ENCODE measurements at places on chromosomes 11 and 22. TPM values are rescaled to one million over a fixed set of nuclear protein-coding genes. Genes with fewer than 3 reads are reported as not detected.

DNA sequence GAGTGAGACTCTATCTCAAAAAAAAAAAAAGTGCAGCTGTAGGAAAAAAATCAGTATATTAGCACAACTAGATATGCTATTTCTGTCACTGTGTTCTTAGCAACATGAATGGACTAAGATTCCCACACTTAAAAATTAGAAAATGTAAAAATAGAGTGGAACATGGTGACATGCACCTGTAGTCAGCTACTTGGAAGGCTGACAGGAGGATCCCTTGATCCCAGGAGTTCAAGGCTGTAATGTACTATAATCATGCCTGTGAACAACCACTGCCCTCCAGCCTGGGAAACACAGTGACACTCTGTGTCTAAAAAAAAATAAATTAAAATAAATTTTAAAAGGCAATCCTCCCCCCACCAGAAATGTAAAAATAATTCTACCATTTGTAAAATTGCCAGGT, 29.8 kb downstream of the PICALM start:
- DNase-seq, result no peak

- DNase-seq, result no peak
Measured at GRCh38 chr11:97544431-97544830, 1154.6 kb downstream of the JRKL start.

- DNase-seq, result no peak
Measured at GRCh38 chr11:43825217-43825816, 55.3 kb upstream of the ALKBH3 start.

Gene PRODH
- 2.1 TPM for total RNA-seq

- no peak for DNase-seq
Measured at GRCh38 chr11:8793114-8793777, 110.7 kb downstream of the RPL27A start.

Gene GDPD5
- 8.5 TPM for total RNA-seq

Gene GLYAT
- total RNA-seq, result not detected

Gene PICK1
- 38.7 TPM for total RNA-seq

Gene AIFM3
- 0.65 TPM for total RNA-seq

Gene DEUP1
- total RNA-seq, result 0.69 TPM

DNA sequence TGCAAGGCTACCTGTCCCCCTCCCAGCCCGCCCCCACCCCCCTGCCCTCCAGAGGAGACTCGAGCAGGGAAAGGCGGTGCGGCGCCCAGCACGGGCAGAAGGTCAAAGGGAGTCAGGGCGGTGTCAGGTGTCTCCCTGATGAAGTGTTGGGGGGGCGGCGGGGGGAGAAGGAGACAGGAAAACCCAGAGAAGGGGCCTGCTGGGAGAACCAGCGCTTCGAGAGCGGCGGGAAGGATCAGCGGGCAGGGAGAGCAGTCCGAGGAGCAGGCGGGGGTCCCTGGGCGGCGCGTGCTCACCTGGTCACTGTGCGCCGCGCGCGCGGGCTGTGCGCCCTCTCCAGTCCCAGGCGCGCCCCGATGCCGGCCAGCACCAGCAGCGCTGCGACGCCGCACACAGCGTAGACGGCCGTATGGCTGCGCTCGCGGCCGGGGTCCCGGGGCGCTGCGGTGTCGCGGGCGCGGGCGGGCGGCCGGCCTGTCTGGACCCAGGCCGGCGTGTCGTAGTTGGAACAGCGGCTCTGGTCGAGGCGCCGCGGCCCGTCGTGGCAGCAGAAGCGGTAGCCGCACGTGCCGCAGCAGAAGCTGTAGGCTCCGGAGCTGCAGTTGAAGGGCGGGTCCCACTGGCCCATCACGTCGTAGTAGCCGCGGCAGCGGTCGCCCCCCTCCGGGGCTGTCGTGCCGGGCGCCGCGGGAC, 886 bp downstream of the SHISA8 start:
- no peak for DNase-seq

DNA sequence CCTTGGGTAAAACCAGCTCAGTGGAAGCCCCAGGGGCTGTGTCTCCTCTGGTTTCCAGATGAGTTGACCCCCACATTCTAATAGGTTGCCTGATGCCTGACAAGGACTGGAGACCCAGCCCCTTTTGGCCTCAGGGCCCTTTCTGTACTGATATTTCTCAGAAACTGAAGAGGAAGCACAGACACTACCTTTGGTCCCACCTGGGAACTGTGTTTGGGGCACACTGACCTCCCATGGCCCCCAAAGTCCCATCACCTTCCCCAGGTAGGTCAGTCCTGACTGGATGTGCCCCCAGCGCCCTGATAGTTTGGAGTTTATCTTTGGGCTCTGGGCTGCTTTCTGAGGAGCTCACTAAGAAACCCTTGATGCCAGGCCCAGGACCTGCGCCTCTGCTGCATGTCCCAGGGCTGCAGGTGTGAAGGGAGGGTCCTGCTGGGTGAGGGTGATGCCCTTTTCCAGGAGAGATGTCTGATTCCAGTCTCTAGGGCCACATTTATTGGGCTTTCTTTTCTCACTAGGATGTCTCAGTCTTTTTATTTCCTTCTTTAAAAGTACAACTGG, 106.7 kb downstream of the GGTLC2 start:
- no peak for DNase-seq

DNA sequence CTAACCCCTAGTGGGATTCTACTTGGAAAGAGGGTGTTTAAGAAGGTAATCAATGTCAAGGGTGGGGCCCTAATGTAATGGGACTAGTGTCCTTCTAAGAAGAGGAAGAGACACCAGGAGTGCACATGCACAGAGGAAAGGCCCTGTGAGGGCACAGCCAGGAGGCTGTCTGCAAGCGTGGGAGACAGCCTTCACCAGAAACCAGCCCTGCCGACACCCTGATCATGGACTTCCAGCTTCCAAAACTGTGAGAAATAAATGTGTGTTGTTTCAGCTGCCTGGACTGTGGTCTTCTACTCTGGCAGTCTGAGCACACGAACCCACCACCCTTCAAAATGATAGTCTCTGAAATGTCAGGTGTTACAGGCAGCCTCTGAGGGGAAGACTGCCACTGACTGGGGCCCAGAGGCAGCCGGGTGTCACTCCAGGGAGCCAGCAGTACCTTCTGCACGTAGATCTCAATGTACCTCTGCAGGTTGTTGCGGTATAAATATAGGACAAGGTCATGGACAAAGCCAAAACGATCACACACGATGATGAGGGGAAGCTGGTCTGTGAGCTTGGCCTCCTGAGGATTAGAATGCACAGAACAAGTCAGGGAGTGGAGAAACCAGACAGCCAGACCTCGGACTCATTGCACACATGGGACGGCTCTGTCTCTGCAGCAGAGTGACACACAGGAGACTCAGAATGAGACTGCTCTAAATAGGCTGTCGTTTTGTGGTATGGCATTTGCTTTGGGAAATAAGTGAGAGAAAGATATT, 43.9 kb upstream of the SLC25A1 start:
- DNase-seq, result no peak

- DNase-seq, result no peak
Measured at GRCh38 chr22:50107529-50107928, 17.7 kb downstream of the MOV10L1 start.

DNA sequence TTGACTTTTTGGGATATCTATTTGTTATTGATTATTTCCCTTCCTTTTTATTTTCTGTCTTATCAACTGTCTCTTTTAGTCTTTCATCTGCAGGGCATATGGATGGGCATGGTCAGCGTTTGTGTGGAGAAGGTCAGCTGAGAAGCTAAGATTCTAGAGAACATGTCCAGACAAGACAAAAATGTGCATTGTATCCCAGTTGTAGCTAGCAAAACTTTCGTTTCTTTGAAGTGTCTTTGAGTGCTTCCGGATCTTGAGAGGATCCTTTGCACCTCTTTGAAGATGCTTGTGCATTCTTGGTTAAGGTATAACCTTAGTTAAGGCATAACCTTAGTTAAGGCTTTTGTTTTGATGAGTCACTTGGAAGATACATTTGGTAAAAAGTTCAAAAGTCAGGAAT, 329.9 kb upstream of the LRRC4C start:
- DNase-seq, result no peak

Gene TTC38
- 60.7 TPM for total RNA-seq

Gene MMP10
- 0.80 TPM for total RNA-seq

DNA sequence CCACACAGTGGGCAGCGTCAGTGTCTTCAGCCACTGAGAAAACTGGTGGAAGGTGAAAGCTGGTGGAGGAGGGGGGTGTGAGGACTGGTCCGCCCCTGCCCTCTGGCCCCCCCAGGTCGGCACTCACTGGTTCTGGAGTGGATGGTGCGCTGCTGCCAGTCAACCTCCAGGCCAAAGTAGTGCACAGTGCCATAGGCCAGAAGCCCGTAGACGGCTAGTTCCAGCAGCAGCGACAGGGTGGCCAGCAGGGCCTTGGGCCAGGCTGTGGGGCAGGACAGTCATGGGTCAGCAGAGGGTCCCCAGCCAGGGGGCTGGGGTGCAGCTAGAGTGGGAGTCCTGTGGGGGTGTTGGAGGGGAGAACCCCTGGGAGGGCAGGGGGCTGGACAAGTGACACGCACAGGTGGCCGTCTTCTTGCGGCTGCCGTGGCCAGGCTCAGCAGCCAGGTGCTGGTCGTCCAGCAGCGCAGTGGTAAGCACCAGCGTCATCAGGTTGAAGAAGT, 2.2 kb downstream of the LMF2 start:
- no peak for DNase-seq

GRCh38 chr11:123239191-123240150, 44.4 kb upstream of the CLMP start:
- DNase-seq, result no peak

DNA sequence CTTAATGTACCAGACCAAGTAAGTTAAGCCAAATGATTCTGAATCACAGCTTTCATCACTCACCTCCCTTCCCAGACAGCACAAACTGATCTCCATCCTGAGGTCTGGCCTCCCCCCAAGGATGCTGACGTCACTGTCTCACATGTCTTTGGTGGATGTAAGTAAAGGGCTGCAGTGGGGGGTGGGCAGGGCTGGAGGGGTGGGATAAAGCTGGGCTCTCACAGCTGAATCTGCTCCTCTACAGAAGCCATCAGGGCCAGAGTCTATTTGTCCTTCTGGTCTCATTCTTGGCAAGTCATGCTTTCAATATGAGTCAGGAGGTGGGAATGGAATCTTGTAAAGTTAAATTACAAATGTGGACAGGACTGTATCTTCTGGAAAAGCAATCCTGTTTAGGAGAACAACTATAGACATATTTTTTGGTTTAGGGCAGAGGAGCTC, 32.7 kb downstream of the P4HA3 start:
- peak; percentile 62 for DNase-seq

GRCh38 chr11:88411265-88411664, 73.7 kb upstream of the CTSC start:
- DNase-seq, result no peak

DNA sequence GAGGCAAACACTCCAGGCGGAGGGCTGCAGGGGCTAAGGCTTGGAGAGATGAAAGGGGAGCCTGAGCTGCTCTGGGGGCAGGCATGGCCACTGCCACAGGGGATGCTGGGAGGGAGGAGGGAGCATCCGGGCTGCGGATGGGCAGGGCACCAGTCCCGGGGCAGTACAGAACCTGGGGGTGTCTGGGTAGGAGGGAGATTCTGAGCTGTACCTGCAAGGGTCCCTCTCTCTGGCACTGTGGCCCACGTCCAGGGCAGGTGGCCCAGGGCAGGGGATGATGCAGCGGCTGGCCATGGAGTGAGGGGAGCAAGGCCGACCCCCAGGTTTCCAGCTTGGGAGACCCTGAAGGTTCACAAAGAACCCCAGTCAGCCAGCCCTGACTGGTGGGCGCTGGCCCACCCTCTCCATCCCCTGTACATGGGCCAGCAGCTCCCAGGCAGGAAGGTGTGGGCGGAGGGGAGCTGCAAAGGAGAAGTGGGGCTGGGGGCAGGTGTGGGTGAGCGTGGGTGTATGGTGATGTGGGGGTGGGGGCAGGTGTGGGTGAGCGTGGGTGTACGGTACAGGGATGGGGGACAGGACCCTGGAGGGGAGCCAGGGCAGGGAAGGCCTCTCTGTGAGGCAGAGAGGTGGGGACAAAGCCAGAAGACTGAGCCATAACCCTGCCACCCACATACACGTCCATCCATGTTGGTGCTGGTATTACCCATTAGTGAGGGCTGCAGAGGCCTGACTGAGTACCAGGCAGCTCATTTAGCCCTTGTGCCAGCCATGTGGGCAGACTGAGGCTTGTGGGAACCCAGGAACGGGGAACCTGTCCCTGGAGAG, 2.2 kb upstream of the TNFRSF13C start:
- no peak for DNase-seq

- no peak for DNase-seq
Measured at GRCh38 chr11:118649941-118650340, 29.5 kb downstream of the TREH start.

DNA sequence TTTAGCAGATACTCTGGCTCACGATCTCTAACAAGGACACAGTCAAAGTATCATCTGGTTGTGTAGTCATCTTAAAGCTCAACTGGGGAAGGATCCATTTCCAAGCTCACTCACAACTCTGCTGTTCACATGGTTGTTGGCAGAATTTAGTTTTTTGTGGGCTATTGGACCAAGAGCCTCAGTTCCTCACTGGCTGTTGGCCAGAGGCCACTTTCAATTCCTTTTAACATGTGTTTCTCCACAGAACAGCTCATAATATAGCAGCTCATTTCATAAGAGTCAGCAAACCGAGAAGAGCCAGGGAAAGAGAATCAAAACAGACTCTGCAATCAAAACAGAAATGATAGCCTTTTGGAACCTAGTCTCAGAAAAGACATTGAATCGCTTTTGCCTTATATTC, 22.6 kb downstream of the IZUMO1R start:
- no peak for DNase-seq

DNA sequence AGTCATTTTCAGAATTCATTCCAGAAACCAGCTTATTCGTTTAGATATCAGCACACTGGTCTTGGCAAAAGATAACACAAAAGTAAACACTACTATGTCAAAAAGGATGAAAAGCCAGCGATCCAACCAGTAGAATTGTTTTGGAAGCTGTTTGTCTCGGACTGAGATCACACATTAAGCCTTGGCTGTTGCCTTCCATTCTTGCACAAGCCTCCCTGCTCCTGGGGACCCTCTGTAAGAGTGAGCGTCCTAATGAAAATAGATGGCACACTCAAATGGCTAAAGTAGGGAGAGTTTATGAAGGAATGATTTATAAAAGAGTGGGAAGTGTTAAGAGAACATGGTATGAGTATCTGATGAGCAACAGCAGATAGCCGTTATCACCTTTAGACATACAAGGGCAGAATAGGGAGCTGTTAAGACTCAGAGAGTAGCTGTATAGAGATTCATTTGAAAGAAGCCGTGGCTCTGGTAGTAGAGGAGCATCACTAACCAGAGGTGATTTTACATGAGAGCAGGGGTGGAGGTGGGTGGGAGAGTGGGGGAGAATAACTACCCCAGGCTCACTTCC, 25.2 kb downstream of the PDE3B start:
- no peak for DNase-seq

GRCh38 chr11:59181746-59182456, 10.0 kb downstream of the DTX4 start:
- no peak for DNase-seq

Measured in epithelial cell of proximal tubule (primary cell).